ENCODE measurements at places on chromosomes 7 and 10. TPM values are rescaled to one million over a fixed set of nuclear protein-coding genes. Genes with fewer than 3 reads are reported as not detected.

The SYNPO2L gene
- total RNA-seq = 0.11 TPM

The AKR1D1 gene
- total RNA-seq = not detected

The GRM3 gene
- total RNA-seq = 22.1 TPM

The TMEM176A gene
- total RNA-seq = 14.7 TPM

The WEE2 gene
- total RNA-seq = 0.30 TPM
